SJCRH30 (cell line): ENCODE measurements at places on chromosomes 4 and X.
A peak's percentile ranks its signal among the peaks of the same experiment; 100 is the strongest.

GRCh38 chrX:13716905-13717304, 17.5 kb downstream of the TRAPPC2 start:
- DNase-seq = no peak

DNA sequence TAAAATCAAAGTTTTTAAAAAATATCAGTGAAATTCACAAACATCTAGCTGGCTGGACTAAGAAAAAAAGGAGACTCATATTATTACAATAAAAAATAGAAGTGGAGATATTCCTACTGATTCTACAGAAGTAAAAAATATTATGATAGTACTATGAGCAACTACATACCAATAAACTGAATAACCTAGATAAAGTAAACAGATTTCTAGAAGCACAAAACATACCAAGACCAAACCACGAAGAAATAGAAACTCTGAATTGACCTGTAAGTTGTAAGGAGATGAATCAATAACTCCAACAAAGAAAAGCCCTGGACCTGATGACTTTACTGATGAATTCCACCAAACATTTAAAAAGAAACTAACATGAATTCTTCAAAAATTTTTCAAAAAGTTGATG, 867.3 kb downstream of the PCDH18 start:
- DNase-seq = no peak

GRCh38 chrX:150456466-150456865, 93.3 kb downstream of the MAMLD1 start:
- no peak for DNase-seq

DNA sequence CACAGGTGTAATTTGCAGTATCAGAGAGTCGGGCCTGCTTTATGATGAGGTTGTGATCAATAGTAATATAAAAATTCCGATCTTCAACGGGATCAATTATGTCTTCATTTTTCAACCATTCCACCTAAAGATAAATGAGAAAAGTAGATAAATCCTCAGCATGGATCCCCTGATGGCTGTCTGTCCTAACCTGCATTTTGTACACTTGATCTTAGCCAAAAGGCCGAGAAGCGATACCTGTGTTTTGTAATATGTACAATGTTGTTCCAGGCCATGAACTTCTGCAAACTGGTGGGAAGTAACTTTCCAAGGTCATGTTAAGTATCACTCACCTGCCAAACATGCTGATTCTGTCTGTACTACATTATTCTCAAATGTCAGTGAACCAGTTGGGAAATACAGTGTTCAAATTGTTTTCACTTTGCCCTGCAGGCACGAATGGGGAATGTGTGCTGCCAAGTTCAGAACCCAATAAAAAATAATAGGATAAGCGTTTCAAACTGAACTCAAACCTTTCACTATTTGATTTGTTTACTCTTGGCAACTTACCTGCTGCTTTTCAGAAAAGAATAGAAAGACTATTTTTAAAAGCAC, 298.1 kb downstream of the UNC5C start:
- DNase-seq = peak; percentile 13
